ENCODE measurements at places on chromosomes 4 and X. TPM values are rescaled to one million over a fixed set of nuclear protein-coding genes. Genes with fewer than 3 reads are reported as not detected.

- no peak for DNase-seq
Observed at GRCh38 chr4:142607976-142608375, 238.1 kb downstream of the INPP4B start.

GRCh38 chr4:6562931-6563901, 11.8 kb upstream of the MAN2B2 start:
- no peak for DNase-seq

- DNase-seq, result peak; percentile 43
Observed at GRCh38 chr4:190020790-190021717, 6.0 kb downstream of the FRG2 start.

GRCh38 chr4:149296503-149296902, 519.1 kb downstream of the IQCM start:
- DNase-seq, result no peak

- no peak for DNase-seq
Observed at GRCh38 chr4:147059064-147059731, 113.5 kb upstream of the TTC29 start.

DNA sequence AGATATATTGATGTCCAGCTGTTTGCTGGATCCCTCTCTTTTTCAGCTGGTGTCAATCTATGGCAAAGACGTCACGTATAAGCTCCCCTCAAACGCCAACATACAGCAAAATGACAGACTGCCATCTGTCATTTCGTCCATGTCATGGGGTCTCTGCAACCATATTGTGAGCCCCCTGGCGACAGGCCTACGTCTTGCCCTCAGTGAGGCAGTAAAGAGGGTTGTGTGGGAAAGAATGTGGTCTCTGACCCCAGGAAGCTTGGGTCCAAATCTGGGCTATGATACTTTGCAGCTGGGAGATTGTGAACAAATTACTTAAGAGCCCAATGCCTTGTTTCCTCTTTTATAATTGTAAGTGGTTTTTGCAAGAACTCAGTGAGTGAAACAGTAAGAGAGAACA, 7.4 kb downstream of the SUPT20HL2 start:
- no peak for DNase-seq

DNA sequence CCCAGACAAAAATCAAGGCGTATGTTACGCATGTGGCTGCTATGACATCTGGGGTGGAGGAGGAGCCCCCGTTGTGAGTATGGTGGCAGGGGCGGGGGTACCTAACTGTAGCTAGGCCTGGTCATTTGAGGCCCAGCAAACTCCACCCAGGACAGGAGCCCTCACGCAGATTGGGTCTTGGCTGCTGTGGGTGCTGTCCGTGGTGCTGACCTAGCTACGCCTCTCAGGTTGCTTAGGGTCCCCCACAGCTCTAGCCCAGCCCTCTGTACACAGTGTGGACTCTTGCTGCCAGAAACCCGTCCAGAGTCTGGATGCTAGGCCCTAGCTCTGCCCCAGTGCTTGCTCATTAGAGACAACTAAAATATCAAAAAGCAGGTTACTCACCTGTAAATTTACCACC, 146.7 kb upstream of the PSAPL1 start:
- DNase-seq, result peak; percentile 2

Gene VEGFC
- total RNA-seq, result 24.7 TPM

GRCh38 chr4:175456131-175456530, 355.9 kb downstream of the GPM6A start:
- no peak for DNase-seq

DNA sequence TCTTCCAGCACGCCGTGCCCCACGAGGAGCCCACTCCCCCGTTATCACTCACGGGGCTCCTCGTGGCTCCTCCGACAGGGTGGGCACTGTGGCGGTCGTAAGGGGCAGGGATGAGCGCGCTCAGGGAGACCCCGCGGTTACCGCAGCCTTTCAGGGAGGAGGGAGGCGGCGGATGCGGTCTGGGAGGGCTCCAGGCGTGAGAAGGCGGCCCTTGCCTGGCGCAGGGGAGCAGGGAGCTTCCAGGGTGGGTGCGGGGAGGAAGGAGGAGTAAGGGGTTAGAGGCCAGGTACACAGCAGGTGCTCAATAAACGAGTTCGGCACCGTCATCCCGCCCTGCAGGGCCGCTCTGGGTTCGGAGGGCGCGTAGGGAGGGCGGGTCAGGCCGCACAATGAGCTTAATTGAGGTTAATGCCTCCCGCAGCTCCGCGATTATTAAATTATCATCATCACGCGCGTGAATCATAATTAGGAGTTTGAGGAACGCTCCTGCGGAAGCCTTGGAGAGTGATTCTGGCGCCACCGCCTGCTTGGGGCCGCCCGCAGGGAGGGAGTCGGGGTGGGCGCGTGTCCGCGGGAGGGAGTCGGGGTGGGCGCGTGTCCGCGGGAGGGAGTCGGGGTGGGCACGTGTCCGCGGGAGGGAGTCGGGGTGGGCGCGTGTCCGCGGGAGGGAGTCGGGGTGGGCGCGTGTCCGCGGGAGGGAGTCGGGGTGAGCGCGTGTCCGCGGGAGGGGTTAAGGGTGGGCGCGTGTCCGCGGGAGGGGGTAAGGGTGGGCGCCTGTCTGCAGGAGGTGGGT, 7.6 kb upstream of the NKX1-1 start:
- DNase-seq, result no peak

DNA sequence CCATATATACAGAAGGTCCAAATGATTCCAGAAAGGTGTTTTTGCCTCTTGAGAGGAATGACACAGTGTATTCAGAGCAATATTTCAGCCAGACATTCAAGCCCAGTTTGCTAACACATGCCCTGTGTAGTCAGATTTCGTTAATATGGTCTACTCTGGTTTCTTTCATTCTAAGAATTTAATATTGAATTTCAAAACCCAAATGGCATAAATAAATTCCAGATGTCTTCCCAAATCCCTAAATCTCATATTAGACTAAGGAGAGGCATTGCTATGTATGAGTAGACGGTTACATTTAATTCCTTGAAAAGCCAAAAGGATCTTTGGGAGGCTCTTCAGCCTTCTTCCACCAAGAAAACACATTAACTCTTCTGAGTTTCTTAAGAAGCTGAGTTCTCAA, 66.3 kb upstream of the C1QTNF7 start:
- no peak for DNase-seq

DNA sequence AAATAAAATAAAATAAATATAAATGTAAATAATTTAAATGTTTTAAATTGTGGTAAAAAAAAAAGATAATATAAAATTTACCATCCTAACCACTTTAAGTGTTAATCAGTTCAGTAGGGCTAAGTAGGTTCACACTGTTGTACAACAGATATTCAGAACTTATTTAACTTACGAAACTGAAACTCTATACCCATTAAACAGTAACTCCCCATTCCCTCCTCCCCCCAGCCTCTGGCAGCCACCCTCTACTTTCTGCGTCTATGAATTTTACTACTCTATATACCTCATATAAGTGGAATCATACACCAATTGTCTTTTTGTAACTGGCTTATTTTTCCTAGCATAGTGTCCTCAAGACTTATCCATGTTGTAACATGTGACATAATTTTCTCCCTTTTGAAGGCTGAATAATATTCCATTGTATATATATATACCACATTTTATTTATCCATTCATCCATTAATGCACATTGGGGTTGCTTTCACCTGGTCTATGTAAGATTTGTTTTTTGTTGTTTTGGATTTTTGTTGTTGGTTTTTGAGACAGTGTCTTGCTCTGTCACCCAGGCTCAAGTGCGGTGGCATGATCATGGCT, 32.5 kb upstream of the ELF2 start:
- no peak for DNase-seq

Measured in fibroblast of the aortic adventitia (primary cell).